ENCODE measurements at places on chromosomes 7 and 10.

GRCh38 chr10:116694243-116694926 is 48.0 kb downstream of the HSPA12A start:
- DNase-seq, result peak; percentile 55

DNA sequence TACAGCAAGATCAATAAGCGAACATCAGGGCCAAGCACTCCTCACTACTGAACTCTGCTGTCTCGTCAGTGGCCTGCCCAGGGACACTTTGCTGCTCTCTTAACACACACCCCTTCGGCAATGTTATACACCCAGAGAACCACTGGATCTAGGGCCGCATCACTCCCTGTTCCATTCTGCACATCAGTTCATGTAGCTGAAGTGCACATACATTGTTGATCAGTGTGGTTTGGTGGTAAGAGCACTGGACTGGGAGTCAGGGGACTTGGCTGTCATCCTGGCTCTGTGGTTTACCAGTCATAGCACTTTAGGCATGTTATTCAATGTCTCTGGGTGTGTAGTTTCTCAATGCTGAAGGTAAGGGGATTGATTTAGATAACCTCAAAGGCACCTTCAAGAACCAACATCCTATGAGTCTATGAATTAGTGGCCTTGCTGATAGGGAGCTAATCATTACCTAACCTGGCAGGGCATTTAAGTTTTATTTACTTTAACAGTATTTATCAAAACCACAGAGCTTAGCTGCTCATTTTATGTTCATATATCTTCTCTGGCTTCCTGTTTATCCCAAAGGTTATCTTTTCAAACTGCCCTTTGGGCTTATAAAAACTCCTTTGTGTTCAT is 24.8 kb downstream of the DUSP5 start:
- DNase-seq, result no peak

DNA sequence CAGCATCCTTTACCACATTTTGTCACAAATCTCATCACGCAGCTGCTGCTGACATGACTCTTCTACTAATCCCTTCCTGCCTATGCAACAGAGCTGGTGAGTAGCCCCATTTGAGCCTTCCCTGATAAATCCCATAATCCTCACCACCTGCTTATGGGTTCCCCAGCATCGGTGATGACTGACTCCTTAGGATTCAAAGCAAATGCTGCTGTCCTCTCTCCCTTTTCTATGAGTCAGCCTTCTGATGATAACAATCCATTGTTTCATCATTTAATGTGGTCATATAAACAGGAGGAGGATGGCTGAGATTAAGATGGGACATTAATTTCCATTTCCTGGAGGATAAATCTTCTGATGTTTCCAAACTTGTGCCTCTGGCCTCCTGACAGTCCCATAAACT is 73.4 kb downstream of the SORCS1 start:
- no peak for DNase-seq

GRCh38 chr10:51485668-51486067 is 213.7 kb downstream of the CSTF2T start:
- DNase-seq, result no peak

DNA sequence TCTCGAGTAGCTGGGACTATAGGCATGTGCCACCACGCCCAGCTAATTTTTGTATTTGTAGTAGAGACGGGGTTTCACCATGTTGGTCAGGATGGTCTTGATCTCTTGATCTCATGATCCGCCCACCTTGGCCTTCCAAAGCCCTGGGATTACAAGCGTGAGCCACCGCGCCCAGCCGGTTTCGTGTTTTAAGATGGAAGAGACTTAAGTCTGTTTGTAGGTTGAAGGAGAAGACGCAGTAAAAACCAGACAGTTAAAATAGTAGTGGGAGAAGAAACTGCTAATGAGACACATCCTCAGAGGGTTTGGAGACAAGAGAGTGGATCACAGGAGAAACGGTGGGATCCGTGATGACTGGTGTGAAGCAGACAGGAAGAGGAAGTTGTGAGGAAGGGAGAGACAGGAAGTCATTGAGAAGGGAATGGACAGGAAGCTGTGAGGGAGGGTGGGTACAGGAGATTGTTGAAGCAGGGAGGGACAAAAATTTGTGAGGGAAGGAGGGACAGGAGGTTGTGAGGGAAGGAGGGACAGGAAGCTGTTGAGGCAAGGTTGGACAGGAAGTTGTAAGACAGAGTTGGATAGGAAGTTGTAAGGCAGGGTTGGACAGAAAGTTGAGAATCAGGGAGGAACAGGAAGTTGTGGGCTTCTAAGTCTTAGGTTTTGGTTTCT is 115.5 kb downstream of the WDFY4 start:
- no peak for DNase-seq

GRCh38 chr10:130231251-130231741 is 95.1 kb downstream of the GLRX3 start:
- no peak for DNase-seq

DNA sequence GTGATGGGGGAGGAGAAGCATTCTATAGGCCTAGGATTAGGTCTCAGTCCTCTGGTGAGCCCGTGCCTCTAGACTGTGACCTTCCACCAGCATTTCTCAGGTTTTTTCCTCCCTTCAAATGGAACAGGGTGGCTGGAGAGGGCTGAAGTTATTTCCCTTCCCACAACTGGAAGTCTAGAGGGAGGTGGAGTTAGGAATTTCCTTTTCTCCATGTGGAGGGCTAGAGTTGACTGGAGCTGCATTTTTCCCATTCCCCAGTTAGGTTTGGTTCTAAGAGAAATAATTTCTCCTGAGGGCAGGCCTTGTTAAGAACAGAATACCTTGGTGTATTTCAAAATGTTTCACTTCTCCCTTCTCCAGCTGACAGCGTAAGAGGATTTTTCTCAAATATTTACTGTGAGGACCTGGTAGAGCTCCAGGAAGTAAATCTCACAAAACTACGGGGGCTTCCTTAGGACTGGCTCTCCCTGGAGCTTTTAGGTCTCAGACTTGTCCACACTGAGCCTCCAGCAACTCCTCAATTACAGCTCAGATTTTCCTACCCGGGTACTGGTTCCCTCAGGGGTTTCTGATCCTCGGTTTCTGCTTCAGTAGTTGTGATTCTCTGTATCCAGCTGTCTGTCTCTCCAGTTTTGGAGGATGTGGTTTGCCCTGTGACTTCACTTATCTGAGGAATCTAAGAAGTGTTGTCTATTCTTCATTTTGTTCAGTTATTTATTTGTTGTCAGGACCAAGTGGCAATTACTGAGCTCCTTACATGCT is 6.0 kb upstream of the REEP3 start:
- peak; percentile 55 for DNase-seq

All from Caco-2 (cell line).